MG63 (cell line): ENCODE measurements at places on chromosomes 3 and 15. TPM values are rescaled to one million over a fixed set of nuclear protein-coding genes. Genes with fewer than 3 reads are reported as not detected.

DNA sequence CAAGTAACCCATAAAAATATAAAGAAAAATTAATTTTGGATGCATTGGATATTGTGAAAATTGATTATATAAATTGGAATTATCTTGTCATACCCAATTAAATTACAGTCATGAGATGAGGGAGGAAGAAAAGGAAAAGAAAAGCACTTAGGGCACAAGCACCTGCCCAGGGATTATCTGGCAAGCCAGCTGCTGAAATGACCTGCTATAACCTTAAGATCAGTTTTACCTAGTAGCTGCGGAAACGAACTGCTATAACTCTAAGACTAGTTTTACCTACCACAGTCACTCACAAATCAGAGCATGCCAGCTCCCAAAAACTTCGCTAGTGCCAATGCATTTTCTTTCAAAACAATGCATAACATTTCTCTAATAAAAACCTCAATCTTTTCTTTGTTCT is 26.2 kb downstream of the LRRFIP2 start:
- DNase-seq = no peak

- no peak for DNase-seq
Measured at GRCh38 chr15:33551860-33552259, 241.1 kb downstream of the RYR3 start.

DNA sequence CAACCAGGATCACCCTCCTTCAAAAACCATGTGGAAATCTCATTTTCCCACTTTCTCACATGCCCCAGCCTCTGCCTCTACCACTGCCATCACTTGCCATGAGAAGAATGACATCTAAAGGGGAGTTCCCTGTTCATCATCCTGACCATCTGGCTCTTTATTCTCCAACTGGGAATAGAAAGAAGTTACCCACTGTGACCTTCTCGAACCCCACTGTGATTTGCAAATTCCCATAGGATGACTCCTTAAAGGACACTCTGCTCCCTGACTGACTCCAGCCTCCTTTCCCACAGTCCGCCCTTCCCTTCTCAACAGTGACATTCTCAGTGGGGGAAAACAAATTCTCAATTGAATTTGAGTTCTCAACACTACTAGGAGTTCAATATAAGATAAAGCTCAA is 440.5 kb downstream of the NR2F2 start:
- no peak for DNase-seq

DNA sequence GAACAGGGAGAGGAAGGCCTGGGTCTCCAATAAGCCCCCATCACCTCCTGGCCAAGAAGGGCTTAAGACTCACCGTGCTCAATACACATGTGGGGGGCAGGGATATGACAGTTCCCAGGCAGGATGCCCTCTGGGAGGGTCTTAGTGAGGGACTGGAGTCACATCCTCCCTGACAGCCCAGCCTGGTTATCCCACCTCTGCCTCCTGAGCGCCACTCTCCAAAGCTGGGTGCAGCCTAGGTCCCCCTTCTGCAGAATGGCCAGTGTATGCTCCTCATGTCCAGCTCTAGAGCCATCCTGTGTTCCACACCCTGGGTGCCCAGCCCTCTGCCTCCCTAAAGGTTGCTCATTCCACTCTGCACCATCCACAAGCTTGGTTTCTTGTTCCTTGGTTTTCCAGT is 1.2 kb upstream of the SHISA5 start:
- no peak for DNase-seq

- DNase-seq = peak; percentile 72
Measured at GRCh38 chr3:137219801-137220445, 262.1 kb downstream of the IL20RB start.

DNA sequence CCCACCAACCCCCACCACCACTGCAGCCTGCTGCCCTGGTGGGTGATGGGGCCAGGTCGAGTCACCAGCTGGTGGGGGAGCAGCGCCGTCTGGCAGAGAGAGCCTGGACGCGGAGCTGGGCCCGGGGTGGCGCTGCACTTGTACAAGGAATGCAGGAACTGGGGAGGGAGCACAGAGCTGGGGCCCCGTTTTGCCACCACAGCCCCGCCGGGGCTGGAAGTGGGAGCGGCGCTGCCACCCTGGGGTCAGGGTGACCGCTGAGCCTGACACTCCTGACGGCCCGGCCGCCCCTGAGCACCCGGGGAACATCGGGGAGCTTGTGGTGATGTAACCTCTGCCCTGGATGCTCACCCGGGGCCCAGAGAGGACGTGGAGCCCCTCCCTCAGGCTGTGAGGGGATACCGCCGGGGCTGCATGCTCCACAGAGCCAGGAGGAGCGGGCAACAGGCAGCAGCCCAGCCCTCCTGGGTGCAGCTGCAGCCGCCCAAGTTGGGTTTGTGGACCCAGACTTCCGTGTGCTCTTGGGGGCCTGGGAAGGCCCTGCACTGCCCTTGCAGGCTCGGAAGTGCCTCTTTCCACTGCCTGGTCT is 32.6 kb upstream of the IREB2 start:
- DNase-seq = no peak

DNA sequence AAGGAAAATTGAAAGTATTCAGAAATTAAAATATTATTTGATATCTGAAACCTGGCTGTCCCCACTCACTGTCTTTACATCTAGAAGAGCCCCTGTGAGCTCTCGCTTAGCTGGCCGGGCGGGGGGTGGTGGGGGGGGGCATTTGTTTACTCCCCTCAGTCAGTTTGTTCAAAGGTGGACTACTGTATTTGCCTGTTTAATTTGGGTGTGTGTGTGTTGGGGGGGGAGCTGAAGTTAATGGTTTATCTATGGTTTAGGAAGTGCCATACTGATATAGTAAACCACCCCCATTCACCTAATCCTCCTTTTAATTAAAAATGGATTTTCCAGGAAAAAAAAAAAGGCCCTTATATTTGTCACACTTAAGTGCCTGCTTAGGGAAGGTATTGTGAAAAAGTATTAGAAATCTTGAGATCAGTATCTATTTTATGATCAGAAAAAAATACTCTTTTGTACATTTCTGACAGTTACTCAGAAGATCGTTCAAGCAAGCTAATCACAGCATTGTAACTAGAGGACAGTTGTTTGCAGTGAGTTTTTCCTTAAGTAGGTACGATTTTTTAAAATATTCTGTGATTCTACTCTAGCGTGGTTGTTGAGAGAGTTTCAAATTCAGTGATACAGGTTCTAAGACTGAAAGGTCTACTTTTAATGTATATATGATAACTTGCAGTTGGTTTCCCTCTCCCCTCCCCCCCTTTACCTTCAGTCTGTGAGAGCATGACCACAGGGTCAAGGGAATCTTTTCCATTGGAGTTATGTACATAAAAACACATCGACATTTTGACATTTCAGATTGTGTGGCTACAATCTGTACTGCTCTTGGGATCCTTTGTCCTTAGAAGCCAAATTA is 8.5 kb downstream of the NR2F2 start:
- no peak for DNase-seq

DNA sequence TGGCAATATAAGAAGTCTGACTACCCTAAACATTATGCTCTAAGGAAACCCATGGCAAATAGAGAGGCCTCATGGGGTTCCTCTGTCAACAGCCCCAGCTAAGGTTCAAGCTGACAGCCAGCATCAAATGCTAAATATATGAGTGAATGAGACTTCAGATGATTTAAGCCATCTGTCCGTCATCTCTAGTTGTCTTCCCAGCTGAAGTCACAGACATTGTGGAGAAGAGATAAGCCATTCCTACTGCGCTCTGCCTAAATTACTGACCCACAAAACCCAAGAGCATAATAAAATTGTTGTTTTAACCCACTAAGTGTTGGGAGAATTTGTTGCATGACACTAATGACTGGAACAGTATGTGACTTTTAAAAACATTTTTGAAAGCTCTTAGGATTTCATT is 87.3 kb upstream of the IGSF10 start:
- DNase-seq = no peak

DNA sequence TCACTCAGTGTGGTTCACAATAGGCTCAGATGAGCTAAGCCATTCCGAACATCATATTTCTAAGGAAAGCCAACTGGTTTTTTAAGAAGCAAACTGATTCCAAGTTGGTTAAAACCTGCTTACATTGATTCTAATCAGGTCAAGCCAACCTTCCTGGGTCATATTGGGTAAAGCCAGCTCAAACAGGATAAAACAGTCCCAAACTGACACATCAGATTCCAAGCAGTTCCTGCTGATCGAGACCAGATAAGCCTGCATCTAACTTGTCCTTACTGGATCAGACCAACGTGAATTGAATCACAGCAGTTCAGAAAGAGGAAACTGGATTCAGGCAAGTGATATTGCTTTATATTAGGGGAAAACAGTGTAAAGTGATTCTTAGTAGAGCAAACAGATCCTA is 18.6 kb upstream of the THSD4 start:
- no peak for DNase-seq

- DNase-seq = peak; percentile 65
Measured at GRCh38 chr15:91055548-91056331, 33.3 kb upstream of the VPS33B start.

Gene PLXND1
- 5.8 and 21.9 TPM in 2 replicates for total RNA-seq
